Spleen (tissue), 13 donors: ENCODE measurements at places on chromosomes 5 and 9.

- peak; percentile 62 for DNase-seq
Measured at GRCh38 chr9:138009803-138010690, 132.5 kb downstream of the CACNA1B start.

- DNase-seq, result no peak
Measured at GRCh38 chr9:18923167-18923566, 109.8 kb downstream of the SAXO1 start.

DNA sequence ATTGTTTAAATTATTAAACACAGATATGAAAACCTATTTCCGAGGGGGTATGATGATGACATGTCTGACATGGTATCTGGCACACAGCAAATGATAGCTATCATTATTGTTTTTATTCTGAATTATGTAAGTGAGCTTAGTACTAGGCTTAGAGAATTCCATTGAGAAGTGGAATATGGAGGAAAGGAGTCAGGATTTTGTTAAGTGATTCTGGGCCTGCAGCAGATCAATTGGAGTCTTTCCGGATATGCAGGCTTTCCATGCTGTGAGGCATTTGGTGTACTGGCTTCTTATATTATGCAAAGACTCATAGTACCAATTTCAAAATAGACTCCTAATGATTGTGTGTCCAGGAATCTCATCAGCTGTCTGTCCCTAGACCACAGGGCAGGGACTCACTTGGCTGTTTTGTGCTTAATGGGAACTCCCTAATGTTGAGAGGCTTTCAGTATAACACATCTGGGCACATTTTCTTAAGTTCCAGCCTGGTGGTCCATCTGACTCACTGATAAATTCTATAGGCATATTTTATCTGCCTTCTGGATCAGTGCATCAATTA is 180.0 kb upstream of the KLF9 start:
- DNase-seq, result no peak

DNA sequence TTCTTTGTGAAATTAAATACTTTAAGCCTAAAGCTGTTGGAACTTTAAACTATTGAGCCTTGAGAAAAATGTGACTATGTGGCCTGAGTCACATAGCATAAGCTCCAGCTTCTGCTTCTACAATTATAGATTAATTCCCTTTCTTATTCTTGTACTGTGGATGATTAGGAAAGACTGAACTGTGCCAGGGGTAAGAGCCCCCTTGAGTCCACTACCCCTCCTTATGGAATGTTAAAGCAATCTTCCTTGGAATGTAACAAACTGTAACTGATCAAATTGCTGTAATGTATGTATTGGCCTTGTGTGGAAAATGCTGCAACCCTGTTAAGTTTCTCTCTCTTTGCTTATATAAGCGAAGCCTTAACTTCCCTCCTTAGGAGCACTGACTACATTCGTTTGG is 273.2 kb downstream of the FAM170A start:
- DNase-seq, result no peak

GRCh38 chr5:127184851-127185250 is 105.7 kb upstream of the MEGF10 start:
- DNase-seq, result no peak

GRCh38 chr5:169287529-169287928 is 13.4 kb downstream of the SLIT3 start:
- DNase-seq, result no peak

- DNase-seq, result no peak
Measured at GRCh38 chr5:150895431-150896428, 9.1 kb downstream of the ZNF300 start.

DNA sequence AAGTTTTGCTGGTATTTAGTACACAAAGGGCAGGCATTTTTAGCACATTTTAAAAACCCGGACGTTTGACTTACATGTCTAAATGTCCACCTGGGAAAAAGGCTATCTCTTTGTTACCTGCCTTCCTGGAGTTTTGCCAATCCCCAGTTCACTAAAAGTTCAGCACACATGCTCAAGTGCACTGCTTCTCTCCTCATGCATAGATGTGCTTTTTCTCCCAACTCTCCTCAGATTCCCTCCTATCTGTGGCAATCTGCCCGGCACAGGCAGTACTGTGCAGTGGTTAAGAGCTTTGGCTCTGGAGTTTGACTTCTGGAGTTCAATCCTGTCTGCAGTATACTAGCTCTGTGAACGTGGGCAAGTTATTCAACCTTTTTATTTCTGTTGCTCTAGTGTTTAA is 8.3 kb upstream of the CCNO start:
- no peak for DNase-seq

GRCh38 chr5:146069780-146070099 is 35.6 kb downstream of the PLAC8L1 start:
- DNase-seq, result no peak

- DNase-seq, result peak; percentile 81
Measured at GRCh38 chr5:172454358-172455086, at the start of gene SH3PXD2B. Gene SH3PXD2B, minus strand, starts transcription at chr5:172454525. Its CDS starts 173 bp downstream, at chr5:172454352.

DNA sequence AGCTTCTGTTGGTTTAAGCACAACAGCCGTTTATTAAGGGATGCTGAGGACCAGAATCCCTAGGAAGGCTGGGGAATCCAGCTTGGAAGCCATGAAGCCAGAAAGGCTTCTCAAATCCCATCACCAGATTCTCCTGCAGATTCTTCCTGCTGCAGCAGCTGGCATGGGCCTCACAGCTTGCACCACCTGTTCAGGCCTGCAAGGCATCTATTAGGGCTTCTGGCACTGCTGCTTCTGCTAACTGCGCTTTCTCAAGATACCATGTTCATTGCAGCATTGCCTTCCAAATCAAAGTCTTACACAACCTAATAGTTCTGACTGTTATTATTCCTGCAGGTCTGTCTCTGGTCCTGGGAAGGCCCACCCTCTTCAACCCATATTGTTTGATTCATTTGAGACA is 51.2 kb upstream of the ZNF366 start:
- no peak for DNase-seq

GRCh38 chr9:79962836-79963235 is 391.1 kb downstream of the TLE4 start:
- DNase-seq, result no peak

DNA sequence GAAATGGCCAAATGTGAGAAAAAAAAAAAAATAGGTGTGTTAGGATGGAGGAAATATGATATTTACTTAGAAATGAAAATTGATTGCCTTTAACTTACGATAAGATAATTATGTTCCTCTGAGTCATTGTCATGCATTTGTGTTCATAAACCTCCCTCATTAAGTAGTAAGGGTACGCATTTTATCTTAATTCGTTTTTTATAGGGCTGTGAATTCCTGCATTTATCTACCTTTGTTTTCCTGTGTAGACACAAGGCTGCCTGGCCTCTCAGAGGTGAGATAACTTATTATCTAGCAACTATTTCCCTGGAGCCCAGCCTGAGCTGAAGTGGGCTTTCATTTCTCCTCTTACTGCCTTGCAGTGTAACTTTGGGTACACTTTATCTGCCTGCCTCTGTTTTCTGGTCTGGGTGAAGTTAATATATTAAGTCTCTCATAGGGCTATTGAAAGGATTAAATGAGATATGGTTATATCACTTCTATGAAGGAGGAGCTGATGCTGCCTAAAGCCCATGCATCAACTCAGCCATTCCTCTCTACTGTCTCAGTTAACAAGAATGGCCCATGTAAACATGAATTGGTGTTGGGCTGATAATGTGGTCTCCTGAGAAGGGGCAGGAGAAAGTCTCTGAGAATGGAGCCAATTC is 103.8 kb upstream of the KLF4 start:
- DNase-seq, result no peak

GRCh38 chr5:102959055-102959454 is 160.9 kb downstream of the GIN1 start:
- DNase-seq, result no peak

- DNase-seq, result no peak
Measured at GRCh38 chr9:122379340-122379739, 8.5 kb downstream of the PTGS1 start.

GRCh38 chr5:120088836-120089235 is 375.3 kb upstream of the PRR16 start:
- DNase-seq, result no peak

- no peak for DNase-seq
Measured at GRCh38 chr5:24854350-24854749, 209.6 kb upstream of the CDH10 start.

- no peak for DNase-seq
Measured at GRCh38 chr9:26157411-26157810, 479.2 kb upstream of the TUSC1 start.

DNA sequence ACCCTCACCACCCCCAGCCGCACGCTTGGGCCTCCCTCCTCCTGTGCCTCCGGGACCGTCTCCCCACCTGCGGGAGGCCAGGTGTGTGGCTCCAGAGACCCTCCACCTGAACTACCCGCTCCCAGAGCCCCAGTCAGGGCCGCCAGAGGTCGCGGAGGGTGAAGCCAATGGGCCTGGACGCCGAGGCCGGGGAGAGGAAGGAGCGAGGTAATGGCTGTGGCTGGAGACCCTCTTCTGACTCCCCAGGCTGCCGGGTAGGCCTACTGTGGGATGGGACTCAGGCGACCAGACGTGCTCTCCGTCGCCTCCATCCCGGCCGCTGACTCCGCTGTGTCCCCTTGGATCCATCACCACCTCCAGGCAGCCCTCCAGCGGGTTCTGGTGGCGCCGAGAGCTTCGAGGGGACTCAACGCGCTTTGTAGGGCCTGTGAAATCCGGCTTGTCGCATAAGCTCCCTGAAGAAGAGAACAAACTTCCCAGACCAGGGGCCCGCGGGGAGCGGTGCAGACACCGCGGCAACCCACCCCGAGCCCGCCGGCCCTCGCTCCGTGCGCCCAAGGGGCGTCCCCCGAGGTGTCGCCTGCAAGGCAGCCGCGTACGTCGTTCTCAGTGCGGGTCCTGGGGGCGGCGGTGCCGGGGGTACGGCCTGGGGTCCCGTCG is 12.6 kb downstream of the IRX2 start:
- DNase-seq, result no peak

DNA sequence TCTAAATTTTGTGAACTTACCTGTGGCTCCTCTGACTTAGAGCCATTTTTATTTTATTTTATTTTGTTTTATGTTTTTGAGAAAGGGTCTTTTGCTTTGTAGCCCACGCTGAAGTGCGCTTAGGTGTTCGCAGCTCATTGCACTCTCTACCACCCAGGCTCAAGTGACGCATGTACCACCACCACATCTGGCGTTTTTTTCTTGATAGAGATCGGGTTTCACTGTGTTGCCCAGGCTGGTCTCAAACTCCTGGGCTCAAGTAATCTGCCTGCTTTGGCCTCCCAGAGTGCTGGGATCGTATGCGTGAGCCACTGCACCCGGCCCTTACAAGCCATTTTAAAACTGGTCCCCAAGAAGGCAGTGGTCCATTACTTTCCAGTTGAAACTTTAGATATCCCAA is 18.5 kb downstream of the MATR3 start:
- DNase-seq, result no peak
